ENCODE measurements at places on chromosomes 3 and 15.

DNA sequence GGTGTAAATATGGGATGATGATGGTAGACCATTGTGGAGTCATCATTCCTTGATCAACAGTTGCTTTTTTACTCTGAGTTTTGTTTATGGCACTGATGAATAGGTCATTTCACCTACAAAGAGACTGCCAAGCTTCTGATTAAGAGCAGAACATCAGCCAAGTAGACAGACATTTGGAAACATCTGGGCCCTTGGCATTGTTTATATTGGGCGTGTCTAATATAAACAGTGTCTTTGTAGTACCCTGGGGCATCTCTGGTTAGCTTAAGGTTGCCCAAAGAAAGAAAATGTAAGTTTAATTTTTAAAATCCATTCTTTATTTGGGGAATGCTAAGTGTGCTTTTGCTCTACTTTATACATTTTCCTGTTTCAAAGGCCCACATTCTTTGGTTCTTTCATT, 377.0 kb downstream of the FEZF2 start:
- DNase-seq, result no peak

GRCh38 chr3:3180456-3180855, 965 bp upstream of the CRBN start:
- DNase-seq, result no peak

DNA sequence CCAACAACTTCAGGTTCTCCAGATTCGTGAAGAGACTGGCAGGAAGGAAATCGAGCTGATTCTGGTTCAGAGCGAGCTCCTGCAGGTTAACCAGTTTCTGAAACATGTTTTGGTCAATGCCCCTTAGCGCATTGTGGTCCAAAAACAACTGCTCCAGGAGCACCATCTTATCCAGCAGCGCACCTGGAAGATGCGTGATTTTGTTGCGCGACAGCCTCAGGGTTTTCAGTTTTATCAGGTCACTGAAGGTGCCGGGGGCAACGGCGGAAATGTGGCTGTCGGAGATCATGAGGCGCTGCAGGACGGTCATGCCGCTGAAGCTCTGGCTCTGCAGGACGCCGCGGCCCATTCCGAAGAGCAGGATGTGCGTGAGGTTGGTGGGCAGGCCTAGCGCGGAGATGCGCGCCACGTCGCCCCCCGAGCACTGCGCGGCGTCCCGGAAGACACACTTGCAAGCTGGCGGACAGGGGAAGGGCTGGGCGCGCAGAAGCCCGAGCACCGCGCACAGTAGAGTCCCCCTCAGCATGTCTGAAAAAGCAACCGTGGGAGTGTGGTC, 1.2 kb downstream of the GP5 start:
- no peak for DNase-seq

- DNase-seq, result no peak
Observed at GRCh38 chr3:67018789-67019526, 20.9 kb downstream of the KBTBD8 start.

- DNase-seq, result no peak
Observed at GRCh38 chr3:32285891-32286290, 47.4 kb downstream of the CMTM8 start.

- no peak for DNase-seq
Observed at GRCh38 chr15:70269311-70269911, 171.7 kb upstream of the TLE3 start.

DNA sequence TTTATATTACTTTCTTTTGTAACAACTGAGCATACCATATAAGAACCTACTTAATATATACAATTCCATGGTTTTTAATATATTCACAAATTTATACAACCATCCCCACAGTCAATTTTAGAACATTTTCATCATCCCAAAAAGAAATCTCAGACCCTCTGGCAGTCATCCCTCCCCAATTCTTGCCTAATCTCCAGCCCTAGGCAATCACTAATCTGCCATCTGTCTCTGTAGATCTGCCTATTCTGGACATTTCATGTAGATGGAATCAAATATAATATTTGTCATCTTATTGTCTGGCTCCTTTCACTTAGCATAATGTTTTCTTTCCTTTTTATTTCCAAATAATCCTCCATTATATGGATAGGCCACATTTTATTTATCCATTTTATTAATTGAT, 92.5 kb downstream of the LARS2 start:
- DNase-seq, result no peak

DNA sequence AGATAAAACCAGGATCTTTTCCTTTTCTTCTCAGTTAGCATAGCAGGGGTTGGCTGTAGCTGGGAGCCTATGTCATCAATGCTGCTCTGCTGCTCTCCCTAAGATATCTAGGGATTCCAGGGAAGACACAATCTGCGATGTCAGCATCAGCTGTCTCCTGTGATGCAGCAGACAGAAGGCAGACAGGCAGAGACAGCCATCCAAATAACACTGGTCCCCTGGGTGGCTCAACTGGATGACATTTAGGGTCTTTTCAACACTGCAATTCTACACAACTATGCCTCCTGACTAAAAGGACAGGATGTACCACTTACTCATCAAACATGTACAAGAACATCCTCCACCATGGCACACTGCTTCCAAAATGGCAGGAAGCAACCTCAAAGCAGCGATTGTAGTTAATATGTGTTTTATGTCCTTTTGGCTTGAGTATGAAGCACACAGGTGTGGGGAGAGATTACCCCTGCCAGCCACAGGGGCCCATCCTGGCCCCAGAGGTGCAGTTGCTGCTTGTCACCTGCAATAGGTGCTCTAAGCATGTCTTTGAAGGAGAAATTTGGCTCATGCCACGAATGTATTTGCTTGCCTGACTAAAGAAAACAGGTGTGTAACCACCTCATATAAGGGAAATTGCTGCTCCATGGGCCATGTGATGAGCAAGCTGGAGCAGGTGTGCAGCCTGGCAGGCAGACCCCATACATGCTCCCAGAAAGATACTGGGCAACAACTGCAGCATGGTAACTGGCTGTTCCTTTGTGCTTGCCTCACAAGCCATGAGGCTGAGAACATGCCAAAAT, 357.8 kb downstream of the VPS13C start:
- DNase-seq, result no peak
